CD4-positive, CD25-positive, alpha-beta regulatory T cell (primary cell): ENCODE measurements at places on chromosomes 1 and 21. TPM values are rescaled to one million over a fixed set of nuclear protein-coding genes. Genes with fewer than 3 reads are reported as not detected.
A peak's percentile ranks its signal among the peaks of the same experiment; 100 is the strongest.

SLC1A7 gene
- total RNA-seq = not detected

DNA sequence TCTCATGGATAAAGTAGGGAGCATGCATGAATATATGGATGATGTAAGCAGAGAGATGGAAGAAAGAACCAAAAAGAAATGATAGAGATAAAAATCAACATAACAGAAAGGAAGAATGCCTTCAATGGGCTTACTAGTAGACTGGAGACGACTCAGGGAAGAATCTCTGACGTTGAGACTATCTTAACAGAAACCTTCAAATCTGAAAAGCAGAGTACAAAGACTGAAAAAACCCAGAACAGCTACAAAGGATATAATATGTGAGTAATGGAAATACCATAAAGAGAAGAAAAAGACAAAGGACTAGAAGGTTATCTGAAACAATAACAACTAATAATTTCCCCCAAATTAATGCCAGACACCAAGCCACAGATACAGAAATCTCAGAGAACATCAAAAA lies 18.3 kb upstream of the SELP start:
- no peak for DNase-seq

GRCh38 chr1:100894603-100895539 lies at the start of gene EXTL2:
Gene EXTL2 (minus strand): TSS chr1:100894842. CDS start chr1:100888757, 6,085 bp downstream.
- peak; percentile 64 for DNase-seq

DNA sequence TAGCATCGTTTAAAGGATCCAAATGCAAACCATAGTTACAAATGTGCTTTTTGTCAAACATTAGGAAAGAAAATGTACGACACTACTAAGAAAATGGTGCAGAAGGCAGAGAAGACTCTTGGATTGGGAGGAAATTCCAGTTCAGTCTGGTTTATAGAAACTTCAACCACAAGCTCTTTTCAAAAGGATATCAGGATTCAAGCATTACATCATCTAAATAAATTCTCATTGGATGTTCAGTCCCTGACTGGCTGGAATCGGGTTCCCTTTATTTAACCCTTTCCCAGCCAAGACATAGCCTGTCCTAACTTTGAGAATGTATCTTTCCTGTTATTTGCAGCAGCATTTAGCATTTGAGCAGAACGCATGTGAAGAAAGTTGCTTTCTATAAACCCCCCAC lies 184.6 kb downstream of the LMO4 start:
- DNase-seq = no peak

- no peak for DNase-seq
Measured at GRCh38 chr1:174743654-174744561, 255.8 kb upstream of the CACYBP start.

DNA sequence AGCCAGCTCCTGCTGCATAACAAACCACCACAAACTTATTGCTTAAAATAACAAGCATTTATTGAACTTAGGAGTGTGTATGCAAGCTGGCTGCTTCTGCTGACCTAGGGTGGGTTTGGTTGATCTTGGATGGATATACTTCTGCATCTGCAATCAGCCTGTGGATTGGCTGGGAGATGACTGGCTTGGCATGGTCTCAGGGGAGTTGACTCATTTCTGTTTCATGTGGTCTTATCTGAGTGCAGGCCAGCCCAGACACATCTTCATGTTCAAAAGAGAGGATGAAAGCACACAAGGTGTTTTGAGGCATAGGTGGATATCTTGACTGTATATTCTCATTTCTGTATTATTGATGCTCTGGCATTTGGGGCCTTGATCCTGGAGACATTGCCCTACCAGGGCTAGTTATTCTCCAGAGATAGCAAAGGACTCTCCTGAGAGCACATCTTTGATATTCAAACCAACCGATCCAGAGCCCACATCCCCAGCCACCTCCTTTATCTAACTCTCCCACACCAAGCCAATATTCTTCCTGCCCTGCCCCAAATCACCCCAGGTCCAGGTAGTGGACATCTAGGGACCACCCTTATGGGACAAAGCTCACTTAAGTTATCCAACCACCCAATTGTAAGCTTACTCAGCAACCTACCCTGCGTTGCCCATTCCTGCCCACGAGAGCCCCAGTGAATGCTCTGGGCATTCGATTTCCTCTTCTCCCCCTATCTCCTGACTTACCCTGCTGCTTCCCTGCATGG lies 350.8 kb downstream of the PTPRU start:
- DNase-seq = no peak

SPRR2A gene
- not detected for total RNA-seq
